Activated naive CD8-positive, alpha-beta T cell treated with anti-CD3 and anti-CD28 coated beads, Interleukin-2, amount 10 ng/mL, durations not matched to agents 7 days and 5 days (primary cell): ENCODE measurements at places on chromosomes 2 and 18.

GRCh38 chr2:158878003-158878402 lies 82.9 kb downstream of the DAPL1 start:
- DNase-seq, result no peak

- DNase-seq, result no peak
These were observed 104.0 kb downstream of the TSHZ1 start for GRCh38 chr18:75314606-75315005.

GRCh38 chr18:10404168-10404567 lies 50.3 kb upstream of the APCDD1 start:
- no peak for DNase-seq

DNA sequence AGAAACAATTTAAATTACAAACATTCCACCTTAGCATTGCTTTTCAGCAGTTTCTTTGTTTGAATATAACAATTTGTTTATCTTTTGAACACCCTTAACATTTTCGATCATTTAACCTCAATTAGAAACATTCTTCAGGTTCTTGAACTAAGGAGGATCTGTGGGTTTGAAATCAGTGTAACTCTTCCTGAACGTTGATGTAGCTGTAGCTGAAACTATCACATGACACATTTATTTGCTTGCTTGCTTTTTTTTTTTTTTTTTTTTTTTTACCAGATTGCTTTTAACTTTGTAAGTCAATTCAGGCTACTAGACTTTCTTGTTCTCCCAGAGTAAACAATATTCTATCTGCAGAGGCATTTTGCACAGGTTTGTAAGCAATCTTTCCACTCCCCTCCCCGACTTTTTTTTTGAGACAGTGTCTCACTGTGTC lies 47.6 kb downstream of the GPD2 start:
- DNase-seq, result no peak

- DNase-seq, result no peak
These were observed 112.8 kb downstream of the PHLPP1 start for GRCh38 chr18:62828091-62828640.

DNA sequence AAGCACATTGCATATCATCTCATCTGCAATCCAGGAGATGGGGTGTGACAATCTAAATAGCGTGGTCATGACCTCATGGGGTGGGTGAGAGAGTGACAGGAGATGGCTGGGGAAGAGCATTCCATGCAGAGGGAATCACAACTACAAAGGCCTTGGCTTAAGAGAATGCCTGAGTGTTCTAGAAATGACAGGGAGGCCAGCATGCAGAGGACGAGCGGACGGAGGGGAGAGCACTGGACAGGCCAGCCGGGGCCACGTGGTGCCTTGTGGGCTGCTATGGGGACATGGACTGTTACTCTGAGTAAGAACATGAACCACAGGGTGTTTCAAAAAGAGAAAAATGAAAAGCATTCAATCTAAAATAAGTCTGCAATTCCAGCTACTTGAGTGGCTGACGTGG lies 117.9 kb upstream of the ODC1 start:
- DNase-seq, result no peak

- DNase-seq, result no peak
These were observed 50.8 kb upstream of the UGP2 start for GRCh38 chr2:63790906-63791305.

GRCh38 chr2:54497763-54498680 lies 41.9 kb downstream of the SPTBN1 start:
- DNase-seq, result no peak

GRCh38 chr2:129240061-129240460 lies 739.4 kb upstream of the RAB6C start:
- DNase-seq, result no peak

- DNase-seq, result no peak
These were observed 120.9 kb downstream of the SPTBN1 start for GRCh38 chr2:54577035-54577434.

DNA sequence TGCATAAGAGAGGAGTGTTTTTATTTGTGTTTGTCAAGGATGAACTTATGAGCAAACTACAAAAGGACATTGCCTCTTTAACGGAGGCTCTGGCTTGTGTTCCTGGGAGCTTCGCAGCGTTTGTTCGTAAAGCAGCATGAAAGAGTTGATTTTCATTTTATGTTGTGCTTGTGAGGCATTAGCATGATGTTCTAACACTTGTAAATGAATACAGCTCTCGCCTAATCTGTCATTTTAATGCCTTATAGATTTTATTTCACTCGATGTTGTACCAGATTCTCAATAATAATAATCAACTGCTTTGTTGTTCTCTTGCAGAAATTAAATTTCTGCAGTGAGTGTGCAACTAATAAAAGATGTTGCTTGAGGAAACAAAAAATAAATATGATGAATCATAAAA lies 687.3 kb upstream of the FANCL start:
- no peak for DNase-seq

- DNase-seq, result no peak
These were observed 66.1 kb downstream of the FASTKD2 start for GRCh38 chr2:206831442-206831995.

GRCh38 chr2:172860336-172860707 lies 124.7 kb downstream of the RAPGEF4 start:
- no peak for DNase-seq

DNA sequence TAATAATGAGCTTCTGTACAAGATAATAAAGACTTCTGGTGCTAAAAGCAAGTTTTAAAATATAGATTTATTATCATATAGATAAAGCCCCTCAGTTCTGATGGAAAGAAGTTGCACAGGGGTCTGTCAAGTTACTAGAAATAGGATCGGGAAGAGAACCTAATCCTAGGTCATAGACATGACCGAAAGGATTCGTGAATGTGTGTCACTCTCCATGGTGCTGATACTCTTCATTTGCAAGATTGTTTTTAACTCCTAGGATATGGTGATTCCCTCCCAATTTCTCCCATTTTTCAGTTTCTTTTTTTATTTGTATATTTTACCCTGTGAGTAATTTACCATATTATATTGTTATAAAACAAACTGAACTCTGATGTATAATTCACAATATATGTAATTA lies 58.9 kb upstream of the CTNNA2 start:
- no peak for DNase-seq

GRCh38 chr2:199449455-199449854 lies 8.3 kb downstream of the SATB2 start:
- no peak for DNase-seq

DNA sequence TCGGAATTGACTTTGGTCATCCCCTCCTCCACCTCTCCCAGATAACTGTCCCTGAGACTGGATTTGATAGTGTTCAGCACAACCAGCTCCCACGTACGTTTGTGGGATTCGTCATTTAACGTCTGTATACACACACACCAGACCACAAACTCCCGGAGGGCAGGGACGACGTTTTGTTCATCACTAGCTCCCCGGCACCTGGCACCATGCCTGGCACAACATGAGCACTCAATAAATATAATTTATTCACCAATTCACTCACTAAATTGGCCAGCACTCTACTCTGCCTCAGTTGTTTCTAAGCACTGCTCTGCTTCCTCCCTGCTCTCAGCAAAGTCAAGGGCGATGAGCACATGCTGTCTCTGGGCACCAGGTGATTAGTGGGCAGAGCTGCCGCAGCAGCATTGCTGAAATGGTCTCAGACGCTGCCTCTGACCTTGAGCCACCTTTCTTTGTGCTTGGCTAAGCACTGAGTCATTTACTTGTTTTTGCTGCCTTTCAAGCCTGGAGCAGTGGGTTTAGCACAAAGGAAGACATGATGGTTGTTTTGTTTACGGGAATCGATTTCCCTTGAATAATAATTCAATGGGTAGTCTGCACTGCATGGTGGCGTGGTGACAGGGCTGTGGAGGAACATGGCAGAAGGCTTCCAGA lies 19.3 kb upstream of the LOXHD1 start:
- no peak for DNase-seq

GRCh38 chr2:215723631-215724011 lies 287.8 kb upstream of the FN1 start:
- DNase-seq, result no peak

DNA sequence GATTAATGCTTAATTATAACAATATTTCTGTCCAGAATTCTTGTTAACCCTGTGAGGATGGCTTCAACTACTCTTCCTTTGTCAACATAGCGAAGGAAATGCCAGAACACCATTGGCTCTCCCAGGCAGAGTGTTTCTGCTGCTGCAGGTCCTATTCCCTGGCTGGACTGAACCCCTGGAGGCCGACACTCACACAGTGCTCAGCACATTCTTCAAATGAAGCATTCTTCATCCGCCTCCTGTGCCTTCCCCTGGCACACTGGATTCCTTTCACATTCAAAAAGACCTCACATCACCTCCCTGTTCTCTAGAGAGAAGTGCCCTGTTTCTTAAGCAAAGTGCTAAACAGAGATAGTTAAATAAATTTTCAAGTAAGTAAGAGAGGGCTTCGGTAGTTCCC lies 187.3 kb upstream of the MSH6 start:
- no peak for DNase-seq

- no peak for DNase-seq
These were observed 109.6 kb upstream of the CYRIA start for GRCh38 chr2:16774980-16775898.

- DNase-seq, result no peak
These were observed 8.1 kb downstream of the SUPT7L start for GRCh38 chr2:27655155-27655951.

DNA sequence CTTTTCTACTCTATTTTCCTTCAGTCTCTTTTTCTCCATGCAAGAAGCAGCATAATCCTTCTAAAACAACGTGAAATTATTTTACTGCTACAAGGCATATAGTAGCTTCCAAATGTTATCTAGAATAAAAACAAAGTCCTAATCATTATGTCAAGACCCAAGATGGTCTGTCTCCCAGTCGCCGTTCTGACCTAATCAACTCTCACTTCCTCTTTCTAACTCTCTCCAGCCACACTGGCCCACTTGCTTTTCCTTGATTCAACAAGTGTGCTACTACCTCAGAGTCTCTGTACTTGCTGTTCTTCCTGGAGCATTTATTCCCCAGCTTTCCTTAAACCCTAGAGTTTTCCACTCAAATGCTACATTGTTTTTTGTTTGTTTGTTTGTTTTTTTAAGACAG lies 1491.2 kb downstream of the LRP1B start:
- DNase-seq, result no peak

DNA sequence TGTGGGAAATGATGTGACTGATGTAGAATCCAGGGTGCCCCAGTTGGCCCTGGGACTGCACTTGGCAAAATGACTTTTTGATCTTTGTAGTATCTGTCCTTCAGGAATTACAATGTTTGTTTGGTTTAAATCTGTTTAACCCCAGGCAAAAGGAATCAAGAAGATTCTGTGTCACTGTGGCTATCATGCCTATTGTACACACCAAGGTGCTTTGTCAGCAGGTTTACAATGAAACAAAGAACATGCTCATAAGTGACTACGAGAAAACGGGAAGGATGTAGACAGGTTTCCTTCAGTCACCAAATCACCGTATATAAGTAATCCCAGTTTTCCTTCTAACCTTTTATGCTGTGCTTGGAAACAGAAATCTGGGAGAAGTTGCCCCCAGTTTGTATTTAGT lies 109.5 kb downstream of the RTN4 start:
- no peak for DNase-seq

DNA sequence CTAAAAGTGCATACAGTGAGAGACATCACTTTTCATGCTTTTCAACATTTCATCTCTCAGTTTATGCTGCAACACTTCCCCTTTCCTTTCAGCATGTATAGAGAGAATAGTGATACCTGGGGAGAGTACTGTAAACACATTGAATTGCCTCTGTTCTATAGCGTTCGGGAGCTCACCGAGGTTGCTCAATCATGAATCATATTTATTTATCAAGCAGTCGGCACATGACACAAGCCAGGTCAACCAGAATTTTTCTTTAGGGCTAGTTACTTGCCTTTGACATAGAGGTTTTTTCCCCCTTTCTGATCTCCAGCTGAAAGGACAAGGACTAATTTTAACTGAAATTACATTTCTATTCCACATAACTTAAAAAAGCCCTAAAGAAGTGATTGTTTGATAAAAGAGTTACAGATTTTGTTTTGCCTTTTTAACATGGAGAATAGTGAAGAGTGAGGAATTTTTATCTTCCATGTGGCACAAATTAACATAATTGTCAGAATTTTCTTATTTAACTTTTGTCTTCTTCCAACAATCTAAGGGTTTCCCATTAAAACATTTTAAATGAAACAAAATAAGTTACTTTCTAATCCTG lies 690.9 kb upstream of the TMEFF2 start:
- no peak for DNase-seq

GRCh38 chr2:227720680-227721079 lies 2.9 kb upstream of the SLC19A3 start:
- DNase-seq, result no peak

DNA sequence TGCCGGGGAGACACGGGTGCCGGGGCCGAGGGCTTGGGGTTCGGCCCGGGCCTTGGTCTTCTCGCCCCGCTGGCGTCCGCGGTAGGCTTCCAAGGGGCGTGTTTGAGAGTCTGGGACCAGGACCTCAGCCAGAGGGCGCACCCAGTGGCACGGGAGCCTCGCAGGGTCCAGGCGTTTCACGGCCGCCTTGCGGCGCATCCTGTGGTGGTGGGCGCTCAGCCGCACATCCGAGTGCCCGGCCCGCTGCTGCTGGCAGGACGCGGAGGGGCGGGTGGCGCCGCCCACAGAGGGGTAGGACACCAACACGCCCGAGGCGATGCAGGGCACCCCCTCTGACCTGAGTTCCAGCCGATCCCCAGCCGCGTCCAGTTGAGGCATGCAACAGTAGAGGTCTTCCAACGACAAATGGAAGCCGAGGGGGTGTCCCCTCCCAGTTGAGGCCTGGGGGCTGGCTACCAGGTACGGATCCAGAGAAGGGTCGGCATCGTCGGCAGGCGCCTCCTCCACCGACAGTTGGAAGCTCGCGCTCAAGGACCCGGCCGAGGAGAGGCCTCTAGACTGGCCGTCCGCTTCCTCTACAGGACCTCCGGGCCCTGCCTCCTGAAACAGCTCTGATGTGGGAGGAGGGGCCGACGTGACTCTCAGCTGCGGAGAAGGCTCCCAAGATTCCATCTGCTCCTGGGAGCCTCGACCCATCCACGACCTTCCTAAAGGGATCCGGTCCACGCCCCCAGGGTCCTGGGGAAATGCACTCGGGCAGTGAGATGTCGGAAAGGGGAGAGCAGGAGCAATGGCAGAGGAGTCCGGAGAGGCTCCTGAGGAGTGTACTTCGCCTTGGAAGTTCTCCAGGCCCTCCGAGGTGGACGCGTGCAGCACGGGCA lies 6.3 kb downstream of the C2orf81 start:
- peak; percentile 50 for DNase-seq

GRCh38 chr2:46241344-46241743 lies 55.9 kb upstream of the EPAS1 start:
- DNase-seq, result no peak

DNA sequence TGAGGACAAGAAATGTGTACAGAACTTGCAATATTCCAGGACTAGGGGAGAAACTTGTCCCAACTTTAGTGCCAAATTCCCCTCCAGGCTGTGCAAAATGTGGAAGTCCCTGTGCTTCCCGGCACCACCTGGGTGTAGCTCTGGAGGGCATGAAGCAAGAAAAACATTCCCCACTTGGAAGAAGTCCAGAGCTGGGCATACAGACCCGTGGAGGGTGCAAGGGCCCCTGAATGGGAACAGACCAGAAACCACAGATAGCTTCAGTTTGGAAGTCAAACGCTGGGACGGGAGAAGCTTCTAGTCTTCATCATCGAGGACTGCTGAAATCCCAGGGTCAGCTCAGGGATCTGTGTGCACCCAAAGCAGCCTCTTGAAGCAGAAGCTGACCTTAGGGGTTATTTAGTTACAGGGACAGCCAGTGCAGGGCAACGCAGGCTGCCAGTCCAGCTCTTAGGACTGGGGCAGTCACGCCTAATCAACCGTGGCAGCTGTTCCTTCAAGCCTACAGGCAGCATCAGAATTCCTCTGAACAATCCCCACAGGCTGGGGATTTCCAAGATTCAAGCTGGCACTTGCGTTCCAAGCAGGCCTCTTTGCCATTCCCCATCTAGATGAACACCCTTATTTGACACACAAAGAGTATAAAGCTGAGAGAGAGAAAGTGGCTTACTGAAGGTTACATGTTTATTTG lies 269.4 kb downstream of the LOXHD1 start:
- DNase-seq, result no peak
